ENCODE measurements at places on chromosomes 4 and X. TPM values are rescaled to one million over a fixed set of nuclear protein-coding genes. Genes with fewer than 3 reads are reported as not detected.
A peak's percentile ranks its signal among the peaks of the same experiment; 100 is the strongest.

Gene ZMYM3
- 25.9 TPM for total RNA-seq

DNA sequence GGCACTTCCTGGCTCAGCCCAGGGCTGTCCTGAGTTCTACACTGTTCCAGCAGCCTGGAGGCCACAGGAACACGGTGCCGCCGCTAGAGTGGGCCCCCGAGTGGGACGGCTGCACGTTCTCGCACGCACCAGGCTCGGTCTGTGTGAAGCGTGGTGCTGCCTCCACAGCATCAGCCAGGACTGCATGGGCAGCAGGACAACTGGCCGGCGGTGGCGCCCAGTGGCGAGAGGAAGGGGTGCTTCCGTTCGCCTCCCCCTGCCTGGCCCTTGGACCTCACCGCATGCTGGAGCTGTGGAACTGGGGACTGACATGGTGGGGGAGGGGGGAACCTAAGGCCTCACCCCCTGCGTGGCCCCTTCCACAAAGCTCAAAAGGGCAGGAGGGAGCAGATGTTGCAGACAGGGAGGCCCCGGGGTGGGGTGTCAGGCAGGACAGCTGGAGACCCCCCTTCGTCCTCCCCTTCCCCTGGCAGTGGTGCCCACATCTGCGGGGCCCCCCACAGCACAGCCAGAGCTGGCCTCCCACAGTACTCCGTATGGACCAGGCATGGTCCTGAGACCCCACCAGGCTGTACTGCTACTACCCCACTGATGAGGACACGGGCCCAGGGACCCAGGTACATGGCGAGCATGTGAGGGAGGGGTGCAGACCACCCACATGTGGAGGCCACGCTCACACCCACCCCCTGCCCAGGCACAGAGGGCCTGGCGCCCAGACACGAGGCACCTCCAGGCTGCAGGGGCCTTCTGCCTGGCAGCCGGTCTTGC, 58.5 kb downstream of the ACOX3 start:
- no peak for DNase-seq

Gene APOOL
- 9.7 TPM for total RNA-seq

- peak; percentile 41 for DNase-seq
Measured at GRCh38 chr4:5780831-5781480, 70.0 kb downstream of the EVC start.

Gene ITM2A
- 39.5 TPM for total RNA-seq

Gene XG
- total RNA-seq: not detected

- DNase-seq: no peak
Measured at GRCh38 chrX:1910207-1910470, 295.3 kb downstream of the ASMT start.

- DNase-seq: no peak
Measured at GRCh38 chrX:103151799-103152198, 58.9 kb upstream of the NXF3 start.

DNA sequence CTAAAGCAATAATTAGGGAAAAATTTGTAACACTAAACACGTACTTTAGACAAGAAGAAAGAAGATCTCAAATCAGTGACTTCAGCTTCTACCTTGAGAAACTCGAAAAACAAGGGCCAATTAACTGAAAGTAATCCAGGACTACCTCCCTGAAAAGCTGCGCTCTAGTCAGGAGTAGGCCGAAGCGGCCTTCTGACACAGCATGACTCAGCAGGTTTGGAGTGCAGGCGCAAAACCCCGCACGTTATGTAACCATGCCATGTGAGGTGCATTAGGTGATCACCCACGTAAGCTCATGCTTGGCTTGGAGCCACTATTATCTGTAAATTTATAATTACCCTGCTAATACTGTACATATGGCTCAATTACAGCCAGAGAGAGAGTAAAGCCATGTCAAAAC, 52.8 kb upstream of the CCDC149 start:
- DNase-seq: no peak

Gene EPGN
- total RNA-seq: 0.09 TPM

GRCh38 chrX:10051866-10052480, 84.8 kb downstream of the CLDN34 start:
- no peak for DNase-seq

DNA sequence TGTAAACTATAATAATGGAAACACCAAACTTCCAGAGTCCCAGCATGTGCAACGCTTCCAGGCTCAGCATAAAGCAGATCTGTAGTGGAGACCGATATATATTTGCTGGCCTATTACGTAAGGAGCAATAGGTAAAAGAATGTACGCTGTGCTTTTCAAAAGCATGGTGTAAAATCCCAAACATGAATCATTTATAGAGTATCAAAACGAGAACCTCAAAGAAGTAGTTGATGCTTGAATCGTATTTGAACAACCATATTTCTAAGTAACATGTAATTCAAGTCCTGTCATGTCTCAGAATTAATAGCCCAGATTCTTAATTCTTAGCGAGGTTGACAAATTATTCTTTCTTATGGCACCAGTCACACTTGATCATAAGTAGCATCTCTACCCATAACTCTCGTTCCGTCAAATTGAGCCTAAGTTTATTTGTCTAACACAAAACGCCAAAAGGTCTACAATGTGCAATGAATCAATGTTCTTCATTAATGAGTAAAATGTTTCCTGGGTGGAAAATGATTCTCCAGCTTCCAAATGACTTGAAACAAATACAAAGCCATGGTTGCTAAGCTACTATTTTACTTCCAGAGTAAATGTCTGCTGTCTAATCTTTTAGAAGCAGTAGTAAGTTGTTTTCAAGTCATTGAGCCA, 811.5 kb upstream of the FRG1 start:
- no peak for DNase-seq

DNA sequence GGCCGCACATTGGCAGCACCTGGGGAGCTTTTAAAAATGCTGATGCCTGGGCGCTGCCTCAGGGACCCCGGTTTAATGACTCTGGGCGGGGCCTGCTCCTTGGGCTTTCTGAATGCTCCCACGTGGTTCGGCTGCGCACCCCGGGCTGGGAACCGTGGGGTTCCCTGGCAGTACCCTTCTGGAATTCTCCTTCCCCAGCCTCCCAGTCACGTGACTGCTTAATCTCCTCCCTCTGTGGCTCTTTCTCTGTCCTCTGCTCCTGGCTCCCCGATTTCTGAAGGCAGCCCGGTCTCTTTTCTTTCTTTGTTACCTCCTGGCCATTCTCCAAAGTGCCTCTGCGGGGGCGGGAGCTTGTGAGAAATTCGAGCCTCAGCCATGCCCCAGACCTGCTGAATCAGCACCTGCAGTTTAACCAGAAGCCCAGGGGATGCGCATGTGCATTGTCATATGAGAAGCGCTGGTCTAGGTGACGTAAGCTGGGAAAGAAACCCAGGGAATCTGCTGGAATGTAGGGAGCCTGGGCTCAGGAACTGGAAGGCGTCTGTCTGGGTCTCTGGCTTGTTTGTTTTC, 16.6 kb downstream of the CLCN4 start:
- peak; percentile 85 for DNase-seq

Gene SLC6A14
- total RNA-seq: not detected

DNA sequence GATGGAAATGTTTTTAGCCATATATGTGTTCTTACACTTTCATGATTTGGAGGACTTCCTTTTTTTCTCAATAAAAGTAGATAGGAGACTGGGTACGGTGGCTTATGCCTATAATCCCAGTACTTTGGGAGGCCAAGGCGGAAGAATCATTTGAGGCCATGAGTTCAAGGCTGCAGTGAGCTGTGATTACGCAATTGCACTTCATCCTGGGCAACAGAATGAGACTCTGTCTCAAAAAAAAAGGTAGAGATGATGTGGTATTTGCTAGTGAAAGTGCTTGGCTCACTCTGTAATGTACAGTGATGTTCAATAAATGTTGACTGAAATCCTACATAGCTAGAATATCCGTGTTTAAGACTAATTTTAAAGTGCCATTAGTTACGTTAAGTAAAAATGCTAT, 27.4 kb downstream of the KLHL2 start:
- no peak for DNase-seq

DNA sequence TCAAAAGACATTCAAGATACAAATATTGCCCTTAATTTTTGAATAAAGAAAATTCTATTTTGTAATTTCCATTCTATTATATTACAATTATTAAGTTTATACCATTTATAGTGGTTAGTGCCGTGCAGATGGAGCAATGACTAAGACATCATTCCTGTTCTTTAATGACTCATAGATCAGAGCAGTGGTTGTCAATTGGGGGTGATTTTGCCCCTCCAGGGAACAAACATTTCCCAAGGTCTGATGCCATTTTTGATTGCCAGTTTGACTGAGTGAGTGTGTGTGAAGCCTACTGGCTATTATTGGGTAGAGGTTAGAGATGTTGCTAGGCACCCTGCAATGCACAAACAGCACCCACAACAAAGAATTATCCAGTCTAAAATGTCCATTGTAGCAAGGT, 97.9 kb upstream of the DDIT4L start:
- DNase-seq: peak; percentile 33

DNA sequence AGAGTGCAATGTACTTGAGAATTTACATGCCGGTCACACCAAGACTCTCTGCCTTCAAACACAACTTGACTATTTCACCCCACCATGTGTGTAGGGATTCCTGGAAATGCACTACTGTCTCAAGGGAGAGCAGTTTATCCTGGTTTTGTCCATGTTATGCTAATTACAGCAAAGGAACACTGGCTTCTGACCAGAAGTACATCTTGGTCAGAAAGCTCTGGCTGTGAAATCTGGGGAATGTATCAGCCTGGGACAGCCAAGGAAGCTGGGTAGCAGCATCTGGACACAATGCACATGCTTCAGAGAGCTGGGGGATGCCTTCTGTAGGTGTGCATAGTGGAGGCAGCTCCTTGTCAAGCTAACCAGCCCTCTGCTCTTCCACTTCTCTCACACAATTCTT, 1432.6 kb upstream of the TENM3 start:
- no peak for DNase-seq

GRCh38 chr4:2076908-2077536, 17.9 kb downstream of the NAT8L start:
- DNase-seq: no peak

Measured in dermis blood vessel endothelial cell (primary cell).